ENCODE measurements at places on chromosomes 13 and 19.

DNA sequence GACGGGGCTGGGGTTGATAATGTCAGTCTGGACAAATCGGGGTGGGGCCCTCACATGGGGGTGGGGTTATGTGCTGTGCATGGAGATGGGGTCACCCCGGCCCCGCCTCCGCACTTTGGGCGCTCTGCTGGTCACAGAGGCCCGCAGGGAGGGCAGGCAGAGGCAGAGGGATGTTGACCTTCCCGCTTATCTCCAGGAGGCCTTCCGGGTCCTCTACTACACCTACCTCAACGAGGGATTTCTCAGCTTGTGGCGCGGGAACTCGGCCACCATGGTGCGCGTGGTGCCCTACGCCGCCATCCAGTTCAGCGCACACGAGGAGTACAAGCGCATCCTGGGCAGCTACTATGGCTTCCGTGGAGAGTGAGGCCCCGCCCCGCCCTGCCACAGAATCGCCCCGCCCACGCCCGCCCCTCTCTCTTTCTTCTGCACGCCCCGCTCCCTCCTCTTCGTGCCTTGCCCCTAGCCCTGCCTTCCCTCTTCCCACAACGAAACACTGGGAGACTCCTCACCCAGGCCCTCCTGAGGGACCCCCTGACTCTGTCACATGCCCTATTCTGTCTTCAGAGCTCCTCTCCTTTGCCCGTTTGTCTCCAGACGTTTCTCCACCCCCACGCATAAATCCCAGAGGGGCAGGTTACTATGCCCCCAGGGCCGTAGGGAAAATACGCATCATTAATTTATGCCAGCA is 32.8 kb downstream of the TMEM161A start:
- DNase-seq = no peak

- DNase-seq = no peak
Measured at GRCh38 chr13:73922493-73923393, 211.5 kb downstream of the KLF12 start.

GRCh38 chr13:78372581-78372980 is 230.8 kb downstream of the POU4F1 start:
- DNase-seq = no peak

DNA sequence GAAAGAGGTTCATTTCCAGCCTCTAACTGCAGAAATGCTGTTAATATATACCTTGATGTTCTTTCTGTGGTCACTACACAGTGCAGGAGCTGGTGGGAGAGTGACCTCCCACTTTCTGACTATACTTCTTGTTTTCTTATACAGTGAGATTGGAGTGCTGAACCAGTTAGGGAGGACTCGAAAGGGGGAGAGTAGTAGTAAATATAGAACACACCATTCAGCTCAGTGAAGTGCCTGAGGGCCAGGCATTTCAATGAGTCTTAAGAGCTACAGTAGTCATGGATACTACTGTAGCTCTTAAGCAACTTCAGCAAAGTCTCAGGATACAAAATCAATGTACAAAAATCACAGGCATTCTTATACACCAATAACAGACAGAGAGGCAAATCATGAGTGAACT is 372.9 kb downstream of the MTUS2 start:
- DNase-seq = no peak

DNA sequence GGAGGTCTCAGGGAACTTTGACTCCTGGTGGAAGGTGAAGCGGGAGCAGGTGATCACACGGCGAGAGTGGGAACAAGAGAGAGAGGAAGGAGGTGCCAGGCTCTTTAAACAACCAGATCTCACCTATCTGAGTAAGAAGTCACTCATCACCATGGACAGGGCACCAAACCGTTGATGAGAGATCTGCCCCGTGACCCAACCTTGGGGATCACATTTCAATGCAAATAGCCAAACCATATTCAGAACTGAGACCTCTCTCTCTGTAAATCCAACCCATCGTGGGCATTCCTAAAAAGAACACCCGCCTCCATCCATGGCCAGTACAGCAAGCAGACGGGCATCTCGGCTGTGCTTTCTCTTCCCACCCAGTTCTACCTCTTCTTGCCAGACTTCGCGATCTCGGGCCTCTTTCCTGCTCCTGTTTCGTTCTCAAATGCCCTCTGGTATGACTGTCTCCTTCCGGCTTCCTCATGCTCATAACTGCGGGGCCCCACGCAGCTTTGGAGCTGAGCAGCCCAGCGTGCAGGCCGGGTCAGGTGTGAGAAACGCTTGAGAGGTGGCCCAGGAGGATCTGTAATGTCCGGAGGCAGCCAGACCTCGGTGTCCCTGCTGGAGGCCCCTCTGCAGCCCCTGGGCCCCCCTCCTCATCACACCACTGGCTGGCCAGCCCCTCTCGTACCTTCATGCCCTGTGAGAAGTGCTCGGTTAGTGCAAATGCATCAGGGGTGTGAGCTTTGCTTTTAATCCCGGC is 97.0 kb upstream of the GPR183 start:
- no peak for DNase-seq

- no peak for DNase-seq
Measured at GRCh38 chr19:5586300-5587070, 18.7 kb upstream of the TINCR start.

- peak; percentile 18 for DNase-seq
Measured at GRCh38 chr19:46818812-46819211, 30.4 kb upstream of the SLC1A5 start.

- no peak for DNase-seq
Measured at GRCh38 chr19:47375694-47376588, 26.8 kb downstream of the DHX34 start.

- no peak for DNase-seq
Measured at GRCh38 chr13:20567881-20568528, 1.0 kb downstream of the IFT88 start.

- no peak for DNase-seq
Measured at GRCh38 chr13:99012539-99012938, 34.7 kb upstream of the DOCK9 start.

- DNase-seq = no peak
Measured at GRCh38 chr19:10078329-10078728, 7.8 kb upstream of the SHFL start.

GRCh38 chr19:18254546-18255503 is 19.4 kb downstream of the IQCN start:
- DNase-seq = no peak

- DNase-seq = no peak
Measured at GRCh38 chr13:41356786-41357185, 45.7 kb downstream of the NAA16 start.

- DNase-seq = no peak
Measured at GRCh38 chr13:80262051-80262695, 78.8 kb downstream of the SPRY2 start.

- DNase-seq = no peak
Measured at GRCh38 chr13:27432611-27433210, 8.3 kb downstream of the GTF3A start.
